ENCODE measurements at places on chromosomes 2 and 18. TPM values are rescaled to one million over a fixed set of nuclear protein-coding genes. Genes with fewer than 3 reads are reported as not detected.
A peak's percentile ranks its signal among the peaks of the same experiment; 100 is the strongest.

DNA sequence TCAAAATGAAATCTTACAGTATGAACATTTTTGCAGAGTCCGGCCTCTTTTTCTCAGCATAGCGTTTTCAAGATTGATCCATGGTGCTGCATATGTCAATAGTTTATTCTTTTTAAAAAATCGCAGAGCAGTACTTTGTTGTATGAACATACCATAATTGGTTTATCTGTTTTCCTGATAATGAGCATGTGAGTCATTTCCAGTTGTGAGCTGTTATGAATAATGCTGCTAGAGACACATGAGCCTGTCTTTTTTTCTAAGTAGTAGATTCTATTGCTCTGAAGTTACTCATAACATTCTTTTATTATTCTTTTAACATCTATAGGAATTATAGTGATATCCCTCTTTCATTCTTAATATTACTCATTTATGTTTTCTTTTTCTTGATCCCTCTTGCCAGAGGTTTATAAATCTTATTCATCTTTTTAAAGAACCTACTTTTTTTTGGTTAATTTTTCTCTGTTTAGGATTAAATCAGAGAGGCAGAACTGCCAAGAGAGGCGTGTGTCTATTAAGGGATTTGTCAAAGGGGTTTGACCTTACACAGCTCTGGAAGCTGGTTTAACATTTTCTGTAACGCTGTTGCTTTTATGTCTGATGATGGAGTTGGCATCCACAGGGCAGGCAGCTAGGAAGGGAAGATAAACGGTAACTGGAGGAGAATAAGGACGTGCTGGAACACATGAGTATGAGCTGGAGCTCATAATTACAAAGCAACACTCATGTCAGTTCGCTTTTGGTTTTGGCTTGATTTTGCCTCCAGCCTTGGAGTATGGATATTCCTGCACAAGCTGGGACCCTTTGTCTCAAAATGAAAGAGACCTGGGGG is 47.4 kb downstream of the MGAT5 start:
- peaks cover 9% of the 10 kb centered on the region for H3K4me1 ChIP-seq
- peak; percentile 60 for DNase-seq
- H3K27me3 ChIP-seq: no peaks in the 10 kb centered on the region

- no peak for DNase-seq
- H3K4me3 ChIP-seq: no peak overlapping the region
- H3K27ac ChIP-seq: no peak overlapping the region
- H3K4me1 ChIP-seq: no peaks in the 10 kb centered on the region
- H3K27me3 ChIP-seq: no peaks in the 10 kb centered on the region
Measured at GRCh38 chr2:83923531-83923930, 535.5 kb downstream of the SUCLG1 start.

Gene HOXD13
- not detected for total RNA-seq

Gene SH2D6
- 0.64 TPM for total RNA-seq

Gene RAB27B
- 0.91 TPM for total RNA-seq

All from astrocyte (in vitro differentiated cells and primary cell).